NCI-H524 treated with DMSO at 0.1 percent for 48 hours (cell line): ENCODE measurements at places on chromosomes 3 and 15.

GRCh38 chr15:60009124-60009960 lies 5.2 kb downstream of the FOXB1 start:
- DNase-seq = no peak

DNA sequence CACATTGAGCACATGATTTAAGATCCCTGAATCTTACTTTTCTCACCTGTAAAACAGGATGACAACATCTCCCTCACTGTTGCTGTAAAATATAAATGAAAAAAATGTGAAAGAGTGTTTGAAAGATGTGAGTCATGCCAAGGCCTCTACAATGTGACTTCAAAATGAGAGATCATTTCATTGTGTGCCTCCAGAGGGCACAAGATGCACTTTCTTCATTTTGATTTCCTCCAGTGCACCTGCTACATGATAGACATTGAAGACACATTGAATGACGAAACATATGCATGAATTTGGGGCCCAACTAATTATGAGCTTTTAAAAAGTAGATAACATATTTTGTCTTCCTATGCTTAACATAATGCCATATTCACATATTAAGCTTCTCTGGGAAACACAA lies 170.3 kb downstream of the MOBP start:
- no peak for DNase-seq

- DNase-seq = no peak
These were observed 1075.3 kb upstream of the ALCAM start for GRCh38 chr3:104291437-104291851.

- no peak for DNase-seq
These were observed 135.6 kb downstream of the SOX2 start for GRCh38 chr3:181847276-181847675.

DNA sequence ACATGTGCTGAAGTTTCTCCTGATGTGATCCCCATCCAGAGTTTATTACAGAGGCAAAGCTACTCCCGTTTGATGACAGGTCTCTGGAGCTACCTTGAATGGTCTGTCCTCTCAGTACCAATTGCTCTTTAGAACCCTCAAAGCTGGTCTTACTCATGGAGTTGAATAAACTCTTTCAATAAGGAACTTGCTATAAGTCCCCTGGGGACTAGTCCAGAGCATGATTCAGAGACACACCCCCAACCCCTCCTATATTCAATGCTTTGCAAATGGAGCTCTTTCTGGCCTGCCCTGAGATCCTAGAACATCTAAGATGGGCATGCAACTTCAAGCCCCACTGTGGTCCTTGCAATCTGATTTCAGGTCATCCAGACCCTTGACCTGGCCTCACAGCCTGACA lies 23.9 kb upstream of the TPM1 start:
- DNase-seq = no peak

- DNase-seq = no peak
These were observed at the start of gene NTRK3 for GRCh38 chr15:88256279-88257230. NTRK3 (minus strand) TSS chr15:88256739; CDS start chr15:88256153, 586 bp downstream.

DNA sequence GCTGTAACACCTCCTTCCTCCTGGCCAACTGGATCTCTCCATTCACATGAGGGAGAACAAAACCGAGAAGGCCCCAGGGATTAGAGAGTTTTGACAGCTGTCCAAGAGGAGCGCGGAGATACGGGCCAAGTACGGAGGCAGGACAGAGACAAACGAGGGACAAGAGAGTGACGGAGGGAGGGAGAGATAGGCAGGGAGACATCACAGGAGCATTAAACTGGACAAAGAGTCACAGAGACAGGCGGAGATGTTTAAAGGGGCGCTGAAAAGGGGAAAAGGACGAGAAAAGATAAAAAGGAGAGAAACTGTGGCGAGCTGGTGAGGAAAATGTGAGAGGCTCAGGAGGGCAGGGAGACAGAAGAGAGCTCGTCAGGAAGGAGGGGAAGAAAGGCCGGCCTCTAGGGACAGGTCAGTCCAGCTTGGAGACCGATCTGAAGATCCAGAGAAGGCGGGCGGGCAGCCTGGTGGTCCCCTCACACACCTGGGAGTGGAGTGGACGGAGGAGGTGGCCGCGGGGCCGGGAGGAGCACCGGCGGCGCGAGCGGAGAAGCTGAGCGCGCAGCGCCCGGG lies 40.5 kb upstream of the ROPN1 start:
- peak; percentile 99 for DNase-seq

DNA sequence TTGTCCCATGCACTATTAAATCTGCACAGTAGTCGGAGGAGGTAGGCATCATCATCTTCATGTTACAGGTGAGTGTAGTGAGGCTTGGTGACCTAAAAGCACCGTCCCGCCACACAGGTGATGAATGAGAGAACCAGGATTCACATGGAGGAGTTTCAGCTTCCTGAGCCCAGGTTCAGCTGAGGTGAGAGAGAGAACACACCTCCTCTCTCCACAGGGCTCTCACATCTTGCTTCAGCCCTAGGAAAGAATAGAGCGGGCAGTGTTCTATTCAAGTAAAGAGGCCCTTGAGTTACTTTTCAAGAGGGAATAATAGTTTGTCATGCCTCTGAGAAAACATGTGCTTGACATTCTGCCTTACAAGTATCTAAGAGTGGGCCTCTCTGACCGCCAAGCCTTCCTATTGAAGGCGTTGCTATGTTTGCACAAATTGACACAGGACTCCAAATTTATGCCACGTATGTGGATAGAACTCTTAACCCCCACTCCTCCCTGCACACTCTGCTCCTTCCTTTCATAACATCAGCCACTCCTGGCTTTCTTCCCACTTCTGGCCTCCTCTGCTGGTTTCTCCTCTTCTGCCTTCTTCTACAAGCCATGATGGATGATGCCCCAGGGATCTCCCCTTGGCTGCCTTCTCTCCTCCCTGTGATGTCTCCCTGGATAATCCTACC lies 138.3 kb upstream of the ABHD17C start:
- DNase-seq = no peak

GRCh38 chr3:126005951-126006350 lies 37.0 kb downstream of the ROPN1B start:
- no peak for DNase-seq

GRCh38 chr15:50190723-50191122 lies 8.7 kb downstream of the SLC27A2 start:
- DNase-seq = no peak

- no peak for DNase-seq
These were observed 47.2 kb upstream of the IQSEC1 start for GRCh38 chr3:13120289-13120927.

- DNase-seq = no peak
These were observed 87.7 kb upstream of the DCLK3 start for GRCh38 chr3:36852071-36852470.

- no peak for DNase-seq
These were observed 72.6 kb downstream of the REC114 start for GRCh38 chr15:73515527-73515926.

DNA sequence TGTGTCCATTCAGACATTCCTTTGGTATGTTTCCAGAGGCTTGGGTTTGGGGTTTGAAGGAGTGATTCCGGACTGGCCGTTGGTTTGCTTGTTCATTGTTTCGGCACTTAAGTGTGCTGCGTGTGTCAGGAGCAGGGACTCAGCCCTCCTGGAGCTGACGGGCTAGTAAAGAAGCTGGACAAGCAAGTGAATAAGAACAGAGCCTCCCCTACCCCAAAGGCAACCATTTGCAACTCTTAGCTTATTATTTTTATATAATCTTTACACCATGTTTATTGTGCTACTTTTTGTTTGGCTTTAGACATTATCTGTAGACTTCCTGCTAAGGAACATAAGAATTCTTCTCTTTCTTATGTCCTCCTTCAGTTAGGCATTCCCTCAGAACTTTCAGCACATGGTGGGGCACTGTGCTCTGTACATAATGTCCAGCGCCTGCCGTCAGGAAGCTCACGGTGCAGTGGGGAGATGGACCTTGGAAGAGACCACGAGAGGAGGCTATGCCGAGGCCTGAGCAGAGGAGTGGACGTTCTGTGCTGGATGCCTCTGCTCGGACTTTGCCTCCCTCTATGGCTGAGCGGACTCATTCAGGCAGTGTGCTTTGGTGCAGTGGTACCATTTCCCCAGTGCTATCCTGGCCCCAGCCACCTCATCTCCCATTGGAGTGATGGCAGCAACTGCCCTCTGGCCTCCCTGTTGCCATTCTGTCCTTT lies 65.4 kb downstream of the EEFSEC start:
- no peak for DNase-seq

DNA sequence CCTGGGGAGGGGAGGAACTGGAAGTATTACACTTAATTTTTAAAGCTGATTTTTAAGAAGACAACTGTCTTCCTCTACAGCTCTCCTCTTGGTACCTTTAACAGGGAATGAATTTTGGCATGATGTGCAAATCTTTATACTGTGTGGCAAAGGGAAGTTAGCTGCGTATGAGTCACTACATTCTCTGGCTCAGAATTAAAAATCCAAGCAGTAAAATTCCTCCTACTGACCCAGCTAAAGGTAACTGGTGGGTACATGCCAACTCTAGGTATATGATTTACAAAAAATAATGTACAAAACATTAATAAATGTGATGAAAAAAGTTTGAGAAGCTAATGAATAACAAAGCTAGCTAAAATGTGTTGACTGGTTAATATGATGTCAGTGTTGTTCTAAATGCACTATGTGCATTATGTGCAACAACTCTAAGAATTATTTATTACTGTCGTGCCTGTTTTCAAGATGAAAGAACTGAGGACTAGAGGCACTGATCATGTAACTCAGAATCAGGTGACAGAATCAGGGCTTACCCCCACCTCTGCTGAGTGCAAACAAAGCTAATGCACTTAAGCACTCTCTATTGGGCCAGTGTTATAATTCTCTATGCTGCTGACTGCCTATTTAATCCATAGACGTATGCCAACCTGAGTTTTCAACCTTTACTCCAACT lies 194.7 kb upstream of the CADPS start:
- peak; percentile 20 for DNase-seq

- DNase-seq = peak; percentile 55
These were observed 993 bp upstream of the SIAH2 start for GRCh38 chr3:150763841-150764483.

DNA sequence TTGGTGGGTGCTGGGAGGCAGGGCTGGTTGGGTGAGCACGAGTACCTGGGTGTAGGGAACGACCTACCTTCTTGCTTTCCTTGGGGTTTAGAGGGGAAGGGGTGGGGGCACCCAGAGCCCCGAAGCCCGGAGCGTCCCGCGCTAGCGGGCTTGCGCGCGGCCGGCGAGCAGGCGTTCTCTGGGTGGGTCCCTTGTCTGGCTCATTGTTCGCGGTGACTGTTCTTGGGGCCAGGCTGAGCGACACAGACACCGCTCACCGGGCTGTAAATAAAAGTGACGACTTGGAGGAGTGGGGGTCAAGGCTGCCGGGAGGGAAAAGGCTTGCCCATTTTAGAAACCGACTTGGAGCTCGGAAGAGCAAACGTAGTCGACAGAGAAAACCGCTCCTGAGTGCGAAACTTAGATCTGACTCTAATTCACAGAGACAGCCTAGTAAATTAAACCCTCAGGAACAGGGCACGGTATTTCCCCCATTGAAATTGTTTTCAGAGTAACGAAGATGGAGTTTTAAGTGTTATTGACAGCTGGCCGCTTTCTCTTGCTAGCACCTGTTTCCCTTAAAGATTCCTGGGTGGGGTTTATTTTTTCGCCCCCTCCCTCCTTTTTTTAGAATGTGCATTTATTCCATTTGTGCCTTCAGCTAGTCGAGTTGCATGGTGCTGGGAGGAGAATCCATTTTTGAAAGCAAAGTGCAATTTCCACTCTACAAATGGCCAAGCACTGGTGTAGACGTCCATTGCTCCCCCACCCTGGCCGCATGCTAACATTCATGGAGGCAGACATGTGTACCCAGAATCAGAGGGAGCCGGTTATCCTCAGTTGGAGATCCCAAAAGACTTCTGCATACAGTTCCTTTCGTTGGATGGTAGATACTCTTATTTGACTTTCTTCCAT lies 532.1 kb upstream of the SEMA6D start:
- DNase-seq = peak; percentile 53

GRCh38 chr3:140686128-140686527 lies 8.3 kb downstream of the TRIM42 start:
- DNase-seq = no peak

- no peak for DNase-seq
These were observed 67.9 kb downstream of the IQCH start for GRCh38 chr15:67322481-67322880.

DNA sequence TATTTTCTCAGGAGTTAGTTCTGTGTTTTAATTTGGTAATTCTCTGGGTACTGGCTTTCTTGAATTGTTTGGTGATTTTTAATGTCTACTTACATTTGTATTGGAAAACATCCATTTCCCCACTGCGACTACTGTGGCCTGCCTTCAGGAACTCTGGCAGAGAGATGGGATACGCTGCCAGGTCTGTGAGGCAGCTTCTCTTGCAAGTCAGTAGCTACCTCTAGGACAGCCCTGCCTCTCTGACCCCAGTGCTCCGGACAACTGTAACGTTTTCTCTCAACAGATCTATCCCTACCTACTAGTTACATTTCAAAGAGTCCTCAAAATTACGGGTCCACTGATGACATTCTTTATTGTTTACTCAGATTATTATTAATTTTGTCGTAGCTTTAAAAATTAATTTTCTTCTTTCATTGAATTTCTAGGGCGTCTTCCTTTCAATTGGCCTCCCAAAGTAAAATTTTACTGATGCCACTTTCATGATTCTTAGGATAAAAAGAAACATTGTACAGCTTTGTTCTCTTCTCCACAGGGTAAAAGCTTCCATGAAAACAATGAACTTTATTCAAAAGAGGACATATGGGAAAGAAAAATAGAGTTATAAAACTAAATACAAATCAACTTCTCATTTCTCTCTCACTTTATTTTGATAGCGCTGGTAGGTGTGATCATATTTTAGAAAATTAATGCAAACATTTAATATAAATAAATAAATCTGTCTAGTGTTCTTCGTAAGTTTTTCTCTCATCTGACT lies 123.2 kb upstream of the GOLGA8J start:
- no peak for DNase-seq

DNA sequence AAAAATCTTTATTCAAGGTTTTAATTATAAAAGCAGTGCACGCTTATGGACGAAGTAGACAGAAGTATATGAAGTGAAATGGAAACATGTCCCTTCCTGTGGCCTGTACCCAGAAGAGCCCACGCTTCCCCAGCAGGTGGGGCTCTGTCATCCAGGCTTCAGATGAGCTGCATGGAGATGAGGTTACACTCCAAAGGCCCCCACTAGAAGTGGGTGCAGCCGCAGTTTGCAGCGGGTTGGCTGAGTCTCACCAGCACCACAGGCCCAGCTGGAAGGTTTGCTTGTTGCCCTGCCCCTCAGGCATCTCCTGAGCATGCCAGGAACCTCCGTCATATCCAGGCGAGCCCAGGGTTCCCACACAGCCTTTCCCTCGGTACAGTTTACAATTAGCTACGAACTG lies 33.1 kb downstream of the PRR20G start:
- no peak for DNase-seq

DNA sequence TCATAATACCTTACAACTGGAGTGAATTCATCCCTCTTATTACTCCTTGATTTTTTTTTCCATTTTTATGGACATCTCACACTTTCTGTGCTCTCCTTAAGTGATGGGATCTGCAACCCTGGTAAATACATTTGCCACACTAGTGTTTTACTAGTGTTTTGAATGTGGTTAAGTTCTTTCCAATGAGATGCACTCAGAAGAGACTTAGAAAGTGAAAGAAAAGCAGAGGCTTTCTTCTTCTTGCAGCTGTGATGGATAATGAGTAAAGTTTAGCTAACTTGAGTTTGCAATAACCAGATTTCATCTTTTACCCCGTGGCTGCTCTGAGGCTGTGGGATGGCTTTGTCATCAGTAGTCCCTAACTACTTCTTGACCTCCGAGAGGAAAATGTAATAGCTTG lies 1248.4 kb downstream of the NSUN3 start:
- DNase-seq = no peak
